ENCODE measurements at places on chromosomes 7 and 10. TPM values are rescaled to one million over a fixed set of nuclear protein-coding genes. Genes with fewer than 3 reads are reported as not detected.

DNA sequence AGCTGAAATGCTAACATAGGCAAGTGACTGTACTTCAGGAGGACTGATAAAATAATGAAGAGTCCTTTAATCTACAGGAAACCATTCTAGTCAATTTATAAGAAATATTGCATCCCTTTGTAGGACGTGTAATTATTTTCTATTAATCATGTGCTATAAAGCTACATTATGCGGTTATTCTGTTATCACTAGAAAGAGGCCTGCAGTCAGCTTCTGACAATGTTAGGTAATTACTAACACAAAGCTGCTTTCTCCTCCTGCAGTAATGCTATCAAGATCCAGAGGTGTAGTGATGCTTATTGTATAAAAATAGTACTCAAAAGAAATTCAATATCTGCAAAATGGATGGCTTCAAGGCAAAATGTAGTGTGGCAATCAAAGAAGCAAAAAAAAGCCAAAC is 191.1 kb downstream of the SKAP2 start:
- DNase-seq = no peak

GPRIN2 gene
- 4.0 TPM for polyA plus RNA-seq

GRCh38 chr10:66505003-66505657 is 420.7 kb upstream of the LRRTM3 start:
- DNase-seq = no peak

DNA sequence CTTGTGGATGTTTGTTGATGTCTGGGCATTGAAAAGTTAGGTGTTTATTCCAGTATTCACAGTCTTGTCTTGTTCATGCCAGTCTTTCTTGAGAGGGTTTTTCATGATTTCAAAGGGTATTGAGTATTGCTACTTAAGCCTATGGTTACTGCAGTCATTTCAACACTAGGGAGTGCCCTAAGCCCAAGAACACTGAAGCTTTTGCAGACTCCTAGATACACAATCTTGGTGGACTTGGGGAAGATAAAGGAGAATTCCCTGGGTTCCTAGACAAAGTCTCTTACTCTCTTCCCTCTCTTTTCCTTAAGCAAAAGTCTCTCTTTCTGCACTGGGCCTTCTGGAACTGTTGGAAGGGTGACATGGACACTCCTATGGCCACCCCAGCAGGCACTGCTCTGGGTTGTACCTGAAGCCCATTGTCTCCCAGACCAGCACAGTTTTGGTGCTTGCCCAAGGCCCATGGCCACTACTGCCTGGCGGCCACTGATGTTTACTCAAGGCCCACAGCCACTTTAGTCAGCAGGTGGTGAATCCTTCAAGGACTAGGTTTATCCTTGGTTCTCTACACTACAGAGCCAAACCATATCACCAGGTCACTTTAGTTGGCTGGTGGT is 24.9 kb downstream of the SAMD9 start:
- DNase-seq = no peak

DBF4 gene
- 27.9 TPM for polyA plus RNA-seq

- DNase-seq = peak; percentile 65
Observed at GRCh38 chr7:47945261-47946015, 2.8 kb downstream of the PKD1L1 start.

All from left kidney (tissue), 8 donors.